ENCODE measurements at places on chromosomes 4 and X. TPM values are rescaled to one million over a fixed set of nuclear protein-coding genes. Genes with fewer than 3 reads are reported as not detected.
A peak's percentile ranks its signal among the peaks of the same experiment; 100 is the strongest.

FRG2 gene
- total RNA-seq = not detected

SPANXB1 gene
- not detected for total RNA-seq

MTTP gene
- total RNA-seq = 0.57 TPM

- DNase-seq = no peak
These were observed 1977.2 kb downstream of the PCDH7 start for GRCh38 chr4:32697281-32697814.

GRCh38 chr4:60404027-60404426 lies 796.1 kb upstream of the ADGRL3 start:
- DNase-seq = no peak

GRCh38 chr4:57492251-57492878 lies 382.2 kb upstream of the IGFBP7 start:
- DNase-seq = no peak

- no peak for DNase-seq
These were observed 159.7 kb downstream of the ARHGAP10 start for GRCh38 chr4:147891476-147892115.

DNA sequence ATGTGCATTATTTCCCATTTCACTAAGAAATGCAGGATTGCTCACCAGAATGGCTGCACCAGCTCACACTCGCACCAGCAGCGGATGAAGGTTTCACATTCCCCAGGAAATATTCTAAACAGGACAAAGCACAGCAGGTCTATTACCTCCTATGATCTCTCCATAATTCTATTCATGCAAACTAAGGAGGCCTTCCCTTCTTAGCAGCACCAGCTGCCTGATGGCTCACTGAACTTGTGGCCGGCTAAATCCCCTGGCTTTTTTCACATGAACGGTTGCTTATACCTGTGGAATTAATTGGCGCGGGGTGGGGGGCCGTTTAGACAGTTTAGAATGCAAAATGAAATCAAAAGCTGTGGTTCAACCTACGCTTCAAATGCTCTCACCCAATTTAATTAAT lies 73.5 kb upstream of the SRD5A3 start:
- DNase-seq = no peak

GRCh38 chr4:122150931-122151330 lies 1.2 kb upstream of the BLTP1 start:
- DNase-seq = no peak

DNA sequence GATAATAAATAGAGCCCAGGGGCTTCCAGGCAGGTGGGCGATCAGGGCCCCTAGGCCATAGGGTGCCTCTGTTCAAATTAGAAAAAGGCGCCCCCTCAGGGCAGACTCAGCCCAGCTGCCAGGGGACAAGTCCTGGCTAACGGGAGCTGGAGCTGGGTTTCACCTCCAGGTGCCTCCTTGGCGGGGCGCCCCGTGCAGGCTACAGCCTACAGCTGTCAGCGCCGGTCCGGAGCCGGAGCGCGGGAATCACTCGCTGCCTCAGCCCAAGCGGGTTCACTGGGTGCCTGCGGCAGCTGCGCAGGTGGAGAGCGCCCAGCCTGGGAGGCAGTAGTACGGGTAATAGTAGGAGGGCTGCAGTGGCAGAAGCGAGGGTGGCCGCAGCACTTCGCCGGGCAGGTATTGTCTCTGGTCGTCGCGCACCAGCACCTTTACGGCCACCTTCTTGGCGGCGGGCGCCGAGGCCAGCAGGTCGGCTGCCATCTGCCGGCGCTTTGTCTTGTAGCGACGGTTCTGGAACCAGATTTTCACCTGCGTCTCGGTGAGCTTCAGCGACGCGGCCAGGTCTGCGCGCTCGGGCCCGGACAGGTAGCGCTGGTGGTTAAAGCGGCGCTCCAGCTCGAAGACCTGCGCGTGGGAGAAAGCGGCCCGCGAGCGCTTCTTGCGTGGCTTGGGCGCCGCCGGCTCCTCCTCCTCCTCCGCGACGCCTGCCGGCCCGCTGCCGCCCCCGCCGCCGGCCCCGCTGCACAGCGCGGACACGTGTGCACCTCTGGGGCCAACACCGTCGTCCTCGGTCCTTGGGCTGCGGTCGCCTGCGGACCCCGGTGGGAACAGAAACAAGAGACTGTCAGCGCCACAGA lies 2.4 kb downstream of the NKX3-2 start:
- DNase-seq = peak; percentile 89

DNA sequence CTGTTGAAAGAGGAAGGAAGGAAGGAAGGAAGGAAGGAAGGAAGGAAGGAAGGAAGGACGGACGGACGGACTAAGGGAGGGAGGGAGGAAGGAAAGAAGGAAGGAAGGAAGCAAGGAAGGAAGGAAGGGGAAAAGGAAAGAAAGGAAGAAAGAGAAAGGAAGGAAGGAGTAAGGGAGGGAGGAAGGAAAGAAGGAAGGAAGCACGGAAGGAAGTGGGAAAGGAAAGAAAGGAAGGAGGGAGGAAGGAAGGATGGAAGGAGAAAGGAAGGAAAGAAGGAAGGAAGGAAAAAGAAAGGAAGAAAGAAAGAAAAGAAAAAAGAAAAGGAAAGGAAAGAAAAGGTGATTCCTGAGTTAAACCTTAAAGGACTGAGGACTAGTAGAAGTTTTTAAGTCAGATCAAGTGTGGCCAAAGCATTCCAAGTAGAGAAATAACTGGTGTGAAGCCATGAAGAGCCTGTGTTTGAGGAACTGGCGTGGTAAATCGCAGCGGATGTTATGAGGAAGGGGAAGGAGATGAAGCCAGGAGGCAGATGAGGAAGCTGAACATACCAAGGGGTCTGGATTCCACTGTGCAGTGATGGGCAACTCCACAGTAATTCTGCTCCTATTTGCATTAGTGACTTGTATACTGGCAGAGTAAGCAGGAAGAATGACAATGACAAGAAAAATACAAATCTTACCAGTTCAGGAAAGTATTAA lies 163.5 kb downstream of the MGST2 start:
- peak; percentile 66 for DNase-seq

DNA sequence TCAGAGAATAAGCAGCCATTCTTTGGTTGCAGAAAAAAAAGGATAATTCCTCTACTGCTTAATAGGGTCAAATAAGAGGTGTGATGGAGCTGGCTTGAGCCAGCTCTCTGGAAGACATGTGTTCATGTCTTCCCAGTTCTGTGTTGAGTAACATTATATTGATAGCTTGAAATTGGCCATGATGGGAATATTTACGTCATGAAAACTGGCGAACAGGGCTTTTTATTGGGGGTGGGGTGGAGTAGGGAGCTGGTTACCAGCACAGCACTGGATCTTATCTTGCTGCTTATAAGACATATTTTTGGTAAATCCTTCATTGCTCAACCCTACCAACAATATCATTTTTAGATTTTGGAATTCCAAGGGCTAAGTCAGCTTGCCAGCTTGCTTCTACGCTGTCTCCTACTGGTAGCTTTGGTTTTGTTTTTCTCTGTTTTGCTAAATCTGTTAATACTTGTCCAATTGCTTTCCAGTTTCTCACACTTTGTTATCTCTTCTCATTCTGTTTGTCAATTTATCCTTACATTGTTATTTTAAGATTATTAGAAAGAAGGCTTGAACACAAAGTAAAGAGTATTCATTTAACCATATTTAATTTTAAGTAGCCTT lies 25.3 kb upstream of the GBA3 start:
- no peak for DNase-seq

DNA sequence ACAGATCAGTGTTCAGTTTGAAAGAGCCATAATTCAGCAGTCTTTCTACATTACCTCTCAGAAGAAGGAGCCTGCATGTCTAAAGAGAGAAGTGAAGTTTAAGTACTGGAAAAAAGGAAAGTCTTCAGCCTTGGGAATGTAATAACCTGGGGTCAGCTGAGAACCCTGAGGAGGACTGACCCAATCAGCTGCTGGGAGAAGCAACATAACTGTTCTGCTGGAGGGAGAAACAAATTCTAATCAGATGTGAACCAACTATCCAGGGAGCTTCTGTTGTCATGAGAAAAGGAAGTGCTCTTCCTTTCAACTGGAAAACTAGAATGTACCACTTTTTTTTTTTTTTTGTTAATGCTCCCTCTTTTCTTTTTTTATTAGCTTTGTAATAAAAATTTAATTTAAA lies 64.5 kb upstream of the PDE5A start:
- no peak for DNase-seq

DNA sequence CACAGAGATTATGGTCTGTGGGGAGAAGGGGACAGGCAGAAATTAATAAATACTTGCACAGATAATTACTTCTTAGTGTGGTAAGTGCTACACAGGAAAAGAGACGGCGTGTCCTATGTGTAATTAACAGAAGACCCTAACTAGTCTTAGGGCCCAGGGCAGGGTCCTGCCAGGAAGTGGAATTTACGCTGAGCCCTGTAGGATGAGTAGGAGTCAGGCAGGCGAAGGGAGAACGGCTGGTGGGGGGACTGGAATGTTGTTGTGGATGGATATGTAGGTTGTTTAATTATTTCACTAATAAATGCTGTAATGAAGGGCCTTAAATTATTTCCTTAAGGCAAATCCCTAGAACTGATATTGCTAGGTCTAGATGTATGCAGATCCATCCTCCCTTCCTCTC lies 26.7 kb upstream of the MFAP3L start:
- DNase-seq = no peak

DNA sequence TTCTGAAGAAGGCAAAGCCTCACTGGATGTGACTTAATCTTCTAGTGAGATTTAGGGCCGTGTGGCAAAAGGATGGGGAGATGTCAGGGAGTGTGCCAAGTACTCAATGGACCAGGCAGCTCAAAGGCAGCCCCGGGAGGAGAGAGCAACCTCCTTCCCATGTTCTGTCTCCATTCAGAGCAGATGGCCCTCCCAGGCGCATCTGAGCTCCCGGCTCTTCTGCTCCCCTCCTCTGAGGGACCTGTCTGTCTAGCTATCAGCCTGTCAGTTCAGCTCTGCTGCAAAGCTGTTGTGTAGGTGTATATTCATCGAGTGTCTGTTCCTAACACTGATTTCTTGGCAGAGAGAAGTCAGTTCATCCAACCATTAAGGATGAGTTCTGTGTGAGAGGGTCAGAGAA lies 10.9 kb upstream of the PORCN start:
- no peak for DNase-seq

DNA sequence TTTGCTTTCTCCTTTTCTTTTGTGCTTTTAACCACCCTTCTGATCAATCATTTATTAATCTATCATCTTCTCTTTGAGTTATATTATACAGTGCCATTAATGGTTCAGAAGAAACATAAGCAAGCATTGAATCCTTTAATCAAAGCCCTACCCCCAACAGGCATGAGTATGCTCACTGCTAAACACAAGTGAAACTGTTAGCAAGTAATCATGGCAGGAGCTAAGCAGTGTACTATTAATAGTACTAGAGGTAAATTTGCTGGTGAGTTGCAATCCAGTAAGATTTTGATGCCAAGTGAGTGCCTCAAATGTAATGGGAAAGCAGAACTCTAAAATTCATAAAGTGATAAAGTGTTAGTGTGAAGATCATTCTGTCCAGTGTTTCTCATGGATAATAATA lies 57.2 kb downstream of the FNIP2 start:
- DNase-seq = no peak

DNA sequence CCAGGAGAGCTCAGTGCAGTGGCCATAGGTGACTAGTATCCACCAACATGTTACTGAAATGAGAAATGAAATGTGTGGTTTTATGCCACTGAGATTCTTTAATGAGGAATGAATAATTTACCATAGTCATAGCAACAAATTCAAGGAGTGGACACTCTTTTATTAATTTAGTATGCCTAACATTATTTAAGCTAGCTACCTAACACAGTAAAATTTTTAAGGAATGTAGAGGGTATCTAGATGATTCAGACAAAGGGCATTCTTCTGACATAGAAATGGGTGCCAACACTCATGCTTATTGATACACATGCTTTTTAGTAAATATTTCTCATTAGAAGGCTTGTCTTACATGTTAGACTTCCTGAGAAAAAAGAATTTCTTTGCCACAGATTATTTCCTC lies 33.3 kb upstream of the SULT1B1 start:
- DNase-seq = no peak

DNA sequence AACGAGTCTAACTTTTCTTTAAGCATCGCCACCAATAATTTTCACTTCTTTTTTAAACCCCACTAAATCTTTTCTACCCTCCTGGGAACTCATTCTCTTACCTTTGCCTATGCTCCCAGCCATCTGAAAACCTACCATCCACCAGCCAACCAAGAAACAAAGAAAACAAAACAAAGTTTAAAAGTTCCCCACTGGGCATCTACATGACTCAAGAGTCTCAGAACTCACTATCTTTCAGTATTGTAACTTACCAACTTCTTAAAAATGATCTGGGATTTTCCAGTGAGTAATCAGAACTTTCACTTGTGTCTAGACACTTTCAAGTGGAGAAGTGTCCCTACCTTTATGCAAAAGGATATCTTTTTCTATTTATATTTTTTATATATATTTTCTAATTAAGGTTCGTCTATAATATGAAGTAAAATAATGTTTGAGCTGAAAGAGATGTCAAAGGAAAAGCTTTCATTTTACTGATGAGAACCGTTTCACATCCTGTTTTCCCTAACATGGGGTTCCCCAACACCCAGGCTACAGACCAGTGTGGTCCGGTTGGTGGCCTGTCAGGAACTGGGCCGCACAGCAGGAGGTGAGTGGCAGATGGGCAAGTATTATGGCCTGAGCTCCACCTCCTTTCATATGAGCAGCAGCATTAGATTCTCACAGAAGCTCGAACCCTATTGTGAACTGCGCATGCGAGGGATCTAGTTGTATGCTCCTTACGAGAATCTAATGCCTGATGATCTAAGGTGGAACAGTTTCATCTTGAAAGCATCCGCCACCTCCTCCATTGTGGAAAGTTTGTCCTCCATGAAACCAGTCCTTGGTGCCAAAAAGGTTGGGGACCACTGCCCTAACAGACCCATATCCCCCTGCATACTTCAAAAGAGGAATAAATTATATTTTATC lies 9.8 kb upstream of the TIGD2 start:
- no peak for DNase-seq

GRCh38 chrX:122866532-122866931 lies 317.5 kb upstream of the GRIA3 start:
- no peak for DNase-seq

- no peak for DNase-seq
These were observed 23.7 kb downstream of the SULT1E1 start for GRCh38 chr4:69836287-69836686.

GRCh38 chrX:11791090-11791489 lies 33.1 kb downstream of the MSL3 start:
- DNase-seq = no peak
